Activated T-helper 1 cell treated with Interleukin-2 at 50 U/mL for 16 hours (primary cell): ENCODE measurements at places on chromosomes 7 and 10.

GRCh38 chr10:3468919-3469638 is 296.5 kb upstream of the PITRM1 start:
- DNase-seq: no peak

DNA sequence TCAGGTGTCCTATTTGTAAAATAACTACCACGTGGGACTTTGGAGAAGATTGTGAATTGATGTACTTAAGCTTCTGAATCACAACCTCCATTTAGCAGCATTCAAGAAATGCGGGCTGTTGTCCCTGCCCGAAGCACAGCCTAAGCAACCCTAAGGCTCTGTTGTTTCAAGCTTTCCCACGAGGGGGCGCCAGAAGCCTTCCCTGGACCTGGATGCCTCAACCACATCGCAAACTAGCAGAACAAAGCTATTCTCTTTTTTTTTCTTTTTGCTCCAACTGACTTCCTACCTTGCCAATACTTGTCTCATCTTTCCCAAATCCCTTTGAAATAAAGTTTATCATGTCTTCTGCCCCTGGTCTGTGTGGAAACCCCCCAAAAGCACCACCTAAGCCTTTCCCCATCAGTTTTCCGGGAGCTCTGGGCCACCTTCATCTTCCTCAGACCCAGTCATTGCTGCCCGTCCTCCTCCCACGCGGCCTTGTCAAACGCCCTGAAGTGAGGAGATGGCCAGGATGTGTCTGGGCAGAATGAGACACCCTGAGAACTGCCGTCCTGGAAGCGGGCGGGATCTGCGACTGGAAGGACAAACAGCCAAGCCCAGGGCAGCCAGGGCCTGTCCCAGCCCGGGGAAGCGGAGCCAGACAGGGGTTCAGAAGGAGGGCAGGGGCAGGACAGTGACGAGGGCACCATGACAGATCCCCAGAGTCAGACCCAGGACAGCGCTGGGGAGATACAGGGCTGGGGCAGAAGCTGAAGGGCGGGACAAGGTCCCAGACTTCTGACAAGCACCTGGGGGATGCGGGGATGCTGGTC is 112.7 kb downstream of the SLIT1 start:
- peak; percentile 61 for DNase-seq

- DNase-seq: no peak
Measured at GRCh38 chr7:107594961-107595737, 15.1 kb downstream of the BCAP29 start.

DNA sequence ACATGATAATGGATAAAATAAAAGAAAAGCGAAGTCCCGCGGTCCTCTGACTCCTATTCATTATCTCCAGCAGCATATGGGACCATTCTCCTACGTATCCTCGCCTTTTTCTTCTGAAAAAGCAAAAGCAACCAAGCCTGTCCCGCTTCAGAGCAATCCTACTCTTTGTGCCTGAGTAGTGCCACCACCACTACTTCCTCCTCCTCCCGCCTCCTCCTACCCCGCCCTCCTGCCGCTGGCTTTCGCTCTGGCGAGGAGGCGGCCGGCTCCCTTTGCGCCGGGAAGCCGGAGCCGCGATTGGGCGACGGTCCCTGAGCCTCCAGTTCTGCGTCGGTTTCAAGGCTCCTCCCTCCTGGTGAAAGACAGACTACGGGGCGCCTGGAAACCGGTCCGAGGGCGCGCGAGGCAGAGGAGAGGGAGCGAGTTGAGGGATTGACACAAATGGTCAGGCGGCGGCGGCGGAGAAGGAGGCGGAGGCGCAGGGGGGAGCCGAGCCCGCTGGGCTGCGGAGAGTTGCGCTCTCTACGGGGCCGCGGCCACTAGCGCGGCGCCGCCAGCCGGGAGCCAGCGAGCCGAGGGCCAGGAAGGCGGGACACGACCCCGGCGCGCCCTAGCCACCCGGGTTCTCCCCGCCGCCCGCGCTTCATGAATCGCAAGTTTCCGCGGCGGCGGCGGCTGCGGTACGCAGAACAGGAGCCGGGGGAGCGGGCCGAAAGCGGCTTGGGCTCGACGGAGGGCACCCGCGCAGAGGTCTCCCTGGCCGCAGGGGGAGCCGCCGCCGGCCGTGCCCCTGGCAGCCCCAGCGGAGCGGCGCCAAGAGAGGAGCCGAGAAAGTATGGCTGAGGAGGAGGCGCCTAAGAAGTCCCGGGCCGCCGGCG is at the start of gene FZD1:
Gene FZD1, plus strand, starts transcription at position 388 of the 878 bp plus-strand sequence. Its CDS starts 448 bp downstream, at position 836.
- DNase-seq: no peak

- DNase-seq: no peak
Measured at GRCh38 chr7:617614-618538, 98.2 kb upstream of the PDGFA start.

- DNase-seq: no peak
Measured at GRCh38 chr10:5810225-5810624, 3.0 kb downstream of the GDI2 start.

DNA sequence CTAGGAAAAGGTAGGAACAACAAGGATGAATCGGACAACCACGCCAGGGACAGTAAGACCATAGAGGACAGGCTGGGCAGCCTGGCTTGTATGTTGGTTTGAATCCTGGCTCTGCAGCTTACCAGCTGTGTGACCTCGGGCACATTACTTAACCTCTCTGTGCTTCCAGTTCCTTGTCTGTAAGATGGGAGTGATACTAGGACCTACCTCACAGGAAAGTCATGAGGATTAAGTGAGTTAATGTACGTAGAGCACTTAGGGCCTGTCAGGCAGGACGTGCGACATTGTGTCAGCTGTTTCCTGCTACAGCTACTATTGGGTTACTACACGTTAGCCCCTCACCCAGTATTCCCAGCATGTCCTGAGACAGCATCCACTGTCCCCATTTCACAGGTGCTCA is 32.1 kb downstream of the PLAC9 start:
- no peak for DNase-seq

- DNase-seq: no peak
Measured at GRCh38 chr10:21481407-21481806, 44.1 kb downstream of the SKIDA1 start.

- DNase-seq: no peak
Measured at GRCh38 chr10:119634219-119634544, 17.0 kb upstream of the BAG3 start.

DNA sequence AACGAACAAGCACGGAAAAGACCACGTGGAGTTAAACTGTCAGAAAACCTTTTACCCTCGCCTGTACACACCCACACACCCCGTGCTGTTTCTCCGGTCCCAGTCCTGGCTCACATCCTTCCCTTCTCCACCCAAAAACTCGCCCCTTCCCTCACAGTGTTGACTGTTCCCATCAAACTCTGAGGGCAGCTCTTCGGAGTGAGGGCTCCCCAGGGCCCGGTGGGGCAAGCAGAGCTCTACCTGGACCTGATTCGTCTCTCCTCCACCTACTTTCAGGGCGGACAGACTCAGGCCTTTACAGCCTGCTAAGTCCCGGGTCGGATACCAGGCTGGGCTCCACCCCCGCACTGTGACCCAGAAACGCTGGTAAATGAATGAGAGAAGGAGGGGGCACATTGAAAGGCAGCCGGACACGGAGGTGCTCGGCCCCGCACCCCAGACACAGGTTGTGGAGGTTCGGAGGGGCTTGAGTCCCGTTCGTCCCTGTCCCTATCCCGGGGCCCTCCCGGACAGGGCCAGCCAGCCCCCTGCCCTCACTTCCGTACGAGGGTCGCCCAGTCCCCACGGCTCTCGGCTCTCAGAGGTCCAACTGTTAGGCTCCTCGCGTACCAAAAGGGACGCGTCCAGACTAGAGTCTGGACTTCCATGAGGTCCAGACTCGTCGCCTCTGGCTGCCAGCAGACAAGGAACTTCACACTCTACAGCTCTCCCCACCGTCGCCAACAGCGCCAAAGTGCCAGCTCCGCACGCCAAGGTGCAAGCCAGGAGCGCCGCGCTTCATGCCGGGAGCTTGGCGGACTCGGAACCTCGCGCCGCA is 31.7 kb upstream of the ASL start:
- DNase-seq: no peak
